ENCODE measurements at places on chromosomes 2 and 18.

GRCh38 chr2:110660558-110660957, 17.3 kb downstream of the BUB1 start:
- DNase-seq = no peak

DNA sequence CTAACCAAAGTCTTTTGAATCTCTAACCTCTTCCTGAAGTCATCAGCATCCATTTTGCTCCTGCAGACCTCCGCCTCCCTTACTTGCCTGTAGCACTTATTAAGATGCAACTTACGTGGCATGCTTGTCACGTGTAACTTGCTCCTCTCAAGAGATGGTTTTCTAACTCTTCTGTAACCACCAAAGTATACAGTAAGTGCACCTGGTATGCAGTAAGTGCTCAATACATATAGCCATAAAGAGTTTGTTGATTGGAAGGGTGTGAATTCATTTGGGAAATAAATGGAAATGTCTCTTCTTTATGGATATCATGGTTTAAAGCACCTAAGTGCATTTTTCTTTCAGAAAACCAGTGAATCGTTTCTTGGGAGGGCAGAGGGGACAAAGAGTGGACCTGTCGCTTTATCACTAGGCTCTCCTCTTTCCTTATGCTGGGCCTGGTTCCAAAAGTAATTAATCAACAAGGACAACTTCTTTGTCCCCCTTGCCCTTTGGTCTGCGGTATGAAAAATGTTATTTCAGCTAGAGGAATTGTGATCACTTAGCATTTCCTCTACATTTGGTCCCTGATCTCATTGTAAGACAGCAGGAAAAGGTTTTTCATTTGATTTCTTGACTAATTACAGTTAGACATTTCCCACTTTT, 370.0 kb upstream of the SPRED2 start:
- DNase-seq = no peak

GRCh38 chr2:14903709-14904374, 271.3 kb downstream of the LRATD1 start:
- DNase-seq = peak; percentile 30

GRCh38 chr2:32379352-32379751, 22.5 kb downstream of the BIRC6 start:
- DNase-seq = no peak

DNA sequence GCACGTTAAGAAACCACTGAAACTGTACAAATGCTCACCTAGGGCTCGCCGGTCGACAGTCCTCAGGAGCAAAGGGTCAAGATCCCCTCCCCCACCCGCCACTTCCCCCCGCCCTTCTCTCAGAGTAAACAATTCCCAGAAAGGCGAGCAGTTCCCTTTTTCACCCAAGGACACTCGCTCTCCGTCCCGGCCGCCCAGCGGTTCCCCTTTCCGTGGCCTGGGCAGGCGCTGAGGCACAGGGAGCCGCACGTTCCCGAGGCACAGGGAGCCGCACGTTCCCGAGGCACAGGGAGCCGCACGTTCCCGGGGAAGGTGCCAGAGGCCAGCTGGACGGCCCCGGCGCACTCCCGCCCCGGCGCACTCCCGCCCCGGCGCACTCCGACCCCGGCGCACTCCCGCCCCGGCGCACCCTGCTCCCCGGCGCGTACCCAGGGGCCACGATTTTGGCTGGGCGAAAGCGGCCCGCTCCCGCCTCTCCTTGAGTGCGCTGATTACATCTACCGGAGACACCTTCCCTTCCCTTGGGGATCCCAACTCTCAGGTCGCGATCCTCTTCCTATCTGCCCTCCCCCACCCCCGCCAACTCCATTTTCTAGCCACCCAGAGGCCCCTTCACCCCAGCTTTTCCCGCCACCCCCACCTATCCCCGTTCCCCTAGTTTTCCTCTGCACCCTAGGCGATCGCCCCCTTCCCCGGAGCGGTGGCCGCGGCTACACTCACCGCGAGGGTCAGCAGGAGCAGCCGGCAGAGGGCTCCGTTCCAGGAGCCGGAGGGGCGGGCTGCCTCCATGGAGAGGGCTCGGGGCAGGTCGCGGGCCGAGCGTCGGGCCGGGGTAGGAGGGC, 817 bp downstream of the DSC2 start:
- DNase-seq = no peak

DNA sequence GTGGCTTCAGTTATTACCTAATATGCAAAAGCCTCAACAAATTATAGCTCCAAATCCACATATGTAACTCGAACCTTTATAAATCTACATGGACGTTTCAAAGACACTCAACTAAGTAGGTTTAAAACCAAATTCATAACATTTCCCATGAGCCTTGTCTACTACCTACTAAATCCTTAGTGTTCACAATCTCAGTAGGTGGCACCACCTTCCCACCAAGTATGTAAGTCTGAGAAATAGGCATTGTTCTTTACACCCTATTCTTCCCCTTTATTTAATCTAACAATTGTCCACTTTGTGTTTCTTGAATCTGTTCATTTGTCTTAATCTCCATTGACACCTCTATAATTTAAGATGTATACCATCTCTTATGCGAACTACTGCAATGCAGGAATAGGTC, 4.6 kb downstream of the PIGN start:
- DNase-seq = no peak

DNA sequence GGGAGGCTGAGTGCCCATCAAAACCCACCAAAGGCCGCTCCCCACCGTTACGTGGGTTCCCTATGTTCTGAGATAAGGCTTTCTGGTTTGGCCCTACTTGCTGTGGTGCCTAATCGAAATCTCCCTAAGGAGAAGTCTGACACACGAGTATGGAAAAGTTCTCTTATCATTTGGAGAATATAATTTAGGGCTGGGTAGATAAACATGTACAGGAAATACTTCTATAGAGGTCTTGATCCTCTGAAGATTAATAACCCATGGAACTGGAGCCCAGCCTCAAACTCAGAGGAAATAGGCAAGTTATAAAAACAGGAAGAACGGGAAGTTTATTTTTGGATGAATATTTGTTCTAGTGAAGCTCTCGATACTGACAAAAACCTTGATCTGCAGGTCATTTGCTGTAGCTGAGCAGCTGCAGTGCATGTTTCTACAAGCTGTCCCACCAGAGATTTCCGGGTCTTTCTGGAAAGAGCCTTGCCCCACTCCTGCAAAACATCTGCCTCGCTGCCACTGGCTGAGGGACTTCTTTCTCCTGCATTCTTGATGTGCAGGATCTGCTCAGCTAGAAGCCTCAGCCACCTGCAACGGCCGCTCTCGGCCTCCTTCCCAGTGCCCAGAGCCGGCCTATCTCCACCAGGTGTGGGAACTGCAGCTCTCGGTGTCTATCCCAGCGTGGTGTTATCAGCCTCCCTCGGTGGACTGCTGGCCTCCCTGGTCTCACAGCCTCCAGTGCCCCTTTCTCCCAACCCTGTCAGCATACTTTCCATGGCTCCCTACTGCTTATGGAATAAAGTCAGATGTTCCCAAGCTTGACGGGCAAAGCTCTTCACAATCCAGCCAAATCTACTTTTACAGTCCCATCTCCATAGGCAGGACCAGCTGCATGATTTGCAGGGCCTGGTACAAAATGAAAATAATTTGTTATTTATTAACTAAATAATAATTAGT, 48.6 kb downstream of the SPRED2 start:
- DNase-seq = no peak

DNA sequence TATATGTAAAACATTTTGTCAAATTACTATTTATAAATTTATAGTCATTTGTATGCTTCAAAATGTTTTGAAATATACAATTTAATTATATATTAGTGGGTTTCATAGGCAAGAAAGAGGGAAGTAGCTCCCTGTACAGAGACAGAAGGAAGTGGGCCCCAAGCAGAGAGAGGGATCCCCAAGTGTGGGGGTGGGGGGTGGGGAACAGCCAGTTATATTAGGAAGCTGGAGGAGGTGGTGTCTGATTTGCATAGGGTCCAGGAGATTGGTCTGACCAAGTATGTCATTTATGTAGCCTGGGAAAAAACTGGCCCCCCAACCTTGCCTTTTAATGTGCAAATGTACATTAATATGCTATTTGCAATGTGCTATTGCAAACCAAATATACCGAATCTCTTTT, 76.5 kb upstream of the ZSWIM2 start:
- DNase-seq = no peak

GRCh38 chr2:176283291-176284068, 14.2 kb downstream of the MTX2 start:
- DNase-seq = no peak

GRCh38 chr2:139613264-139613663, 833.1 kb upstream of the NXPH2 start:
- no peak for DNase-seq

GRCh38 chr2:215002500-215002899, 135.9 kb downstream of the ABCA12 start:
- no peak for DNase-seq

DNA sequence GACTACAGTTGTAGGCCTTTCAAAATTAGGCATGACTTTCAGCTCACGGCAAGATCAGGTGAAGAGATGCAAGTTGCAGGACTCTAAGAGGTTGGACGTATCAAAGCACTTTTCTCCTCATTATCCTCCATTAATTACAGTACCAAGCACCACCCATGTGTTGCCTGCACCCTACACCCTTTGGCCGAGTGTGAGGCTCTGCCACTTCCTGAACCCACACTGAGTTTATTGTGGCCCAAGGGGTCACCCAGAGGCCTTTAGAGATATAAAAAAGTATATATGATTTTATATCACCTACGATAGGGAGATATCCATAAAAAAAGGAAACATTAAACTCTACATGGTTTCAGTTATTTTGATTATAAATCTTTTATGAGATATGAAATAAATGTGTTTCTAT, 2.8 kb downstream of the UGT1A8 start:
- DNase-seq = no peak

- DNase-seq = no peak
These were observed 226.9 kb downstream of the DCDC2C start for GRCh38 chr2:3930246-3930645.
